ENCODE measurements at places on chromosomes 4 and X.

- peak; percentile 62 for DNase-seq
These were observed 494 bp downstream of the SPOCK3 start for GRCh38 chr4:167233685-167234315.

- no peak for DNase-seq
These were observed 136.2 kb upstream of the HCCS start for GRCh38 chrX:10974920-10975319.

DNA sequence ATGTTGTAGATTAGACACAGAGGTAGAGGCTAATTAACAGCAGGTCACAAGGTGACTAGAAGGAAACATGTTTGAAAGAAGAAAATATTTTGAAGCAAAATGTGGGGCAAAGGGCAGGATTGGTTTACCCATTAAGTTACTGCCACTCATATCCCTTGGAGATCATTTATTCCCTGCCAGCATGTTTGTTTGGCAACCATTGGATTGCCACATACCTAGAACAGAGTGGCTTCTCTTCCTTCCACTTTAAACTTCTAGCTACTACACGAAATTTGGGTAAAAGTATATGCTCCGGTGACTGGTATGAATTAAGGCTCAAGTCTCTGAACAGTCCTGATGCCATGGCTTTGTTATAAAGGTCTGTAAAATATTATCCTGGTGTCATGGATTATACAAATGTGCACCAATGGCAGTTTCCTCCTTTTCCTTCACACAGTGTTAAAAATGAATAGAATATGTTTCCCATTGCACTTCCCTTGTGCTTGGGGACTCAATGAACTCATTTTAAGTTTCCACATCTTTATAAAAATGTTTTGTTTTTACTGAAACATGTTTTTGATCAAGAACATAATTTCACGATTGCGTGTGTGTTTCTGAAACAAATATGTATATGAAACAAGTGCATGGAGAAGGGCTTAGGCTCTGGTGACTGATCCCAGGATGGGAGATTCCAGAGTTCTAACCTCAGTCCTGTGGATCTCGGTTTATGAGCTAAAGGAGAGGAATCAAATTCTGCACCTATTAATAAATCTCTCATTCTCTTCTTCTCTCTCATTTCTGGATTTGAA lies 12.3 kb downstream of the BMP3 start:
- no peak for DNase-seq

DNA sequence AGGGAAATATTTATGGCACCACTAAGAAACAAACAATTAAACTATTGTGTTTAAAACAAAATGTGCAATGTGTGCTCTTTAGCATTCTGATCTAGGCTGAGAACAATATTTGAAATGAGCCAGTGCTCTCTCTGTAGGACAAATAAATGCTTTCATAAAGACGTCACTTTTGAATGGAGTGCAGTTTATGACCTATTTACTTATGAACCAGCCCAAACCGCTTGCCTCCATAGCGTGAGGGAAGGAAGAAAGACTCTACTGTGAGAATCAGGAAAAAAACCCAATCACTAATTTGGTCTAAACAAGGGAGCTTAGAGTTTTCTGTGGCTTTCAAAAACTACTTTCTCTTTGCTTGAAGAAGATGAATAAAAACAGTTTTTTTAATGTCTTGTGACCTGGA lies 39.4 kb downstream of the SAT1 start:
- DNase-seq, result no peak

GRCh38 chr4:38818441-38818976 lies 13.9 kb upstream of the TLR1 start:
- no peak for DNase-seq
